ENCODE measurements at places on chromosomes 12 and 14. TPM values are rescaled to one million over a fixed set of nuclear protein-coding genes. Genes with fewer than 3 reads are reported as not detected.

The KLRB1 gene
- not detected for total RNA-seq

- no peak overlapping the region for H3K27ac ChIP-seq
- H3K4me3 ChIP-seq = no peak overlapping the region
- no peaks in the 10 kb centered on the region for H3K27me3 ChIP-seq
- H3K4me1 ChIP-seq = peaks cover 5% of the 10 kb centered on the region
- DNase-seq = no peak
Observed at GRCh38 chr12:132210223-132211055, 66.2 kb downstream of the NOC4L start.

GRCh38 chr12:62273724-62274380 is 13.6 kb downstream of the USP15 start:
- H3K36me3 ChIP-seq = no peaks in the 10 kb centered on the region
- no peak overlapping the region for H3K4me3 ChIP-seq
- DNase-seq = no peak

The TPI1 gene
- 287 TPM for total RNA-seq

DNA sequence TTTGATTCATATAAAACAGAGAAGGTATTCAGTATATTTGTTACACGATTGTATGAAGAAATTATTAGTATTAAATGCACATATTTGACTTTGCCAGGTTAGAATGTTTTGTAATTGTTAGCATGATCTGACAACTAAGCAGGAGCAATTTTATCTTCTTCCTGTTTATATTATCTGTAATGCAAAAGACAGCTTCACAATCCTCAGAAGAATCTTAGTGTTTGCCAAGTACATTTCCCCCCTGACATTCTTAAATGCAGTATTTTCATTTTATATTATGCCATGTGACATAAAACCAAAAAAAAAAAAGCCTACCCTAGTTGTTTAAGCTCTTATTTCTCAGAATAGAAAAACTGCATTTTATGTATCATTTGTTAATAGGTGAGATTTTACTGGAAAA is 469.4 kb downstream of the FOXG1 start:
- no peaks in the 10 kb centered on the region for H3K27me3 ChIP-seq
- no peaks in the 10 kb centered on the region for H3K36me3 ChIP-seq

The SOAT2 gene
- 0.99 TPM for total RNA-seq

The EP400 gene
- 20.2 TPM for total RNA-seq

- H3K4me1 ChIP-seq = peaks cover 16% of the 10 kb centered on the region
- H3K36me3 ChIP-seq = peaks cover 17% of the 10 kb centered on the region
- no peak for DNase-seq
- no peaks in the 10 kb centered on the region for H3K27me3 ChIP-seq
- peak overlapping the region; percentile 95 for H3K27ac ChIP-seq
- H3K4me3 ChIP-seq = peak overlapping the region; percentile 96
Observed at GRCh38 chr14:22837114-22837749, 847 bp downstream of the MMP14 start.
